T-helper 2 cell treated with Interferon-gamma antibody and Interleukin-4, amounts not matched to agents 5 μg/mL and 100 μg/mL, for 36 hours (primary cell): ENCODE measurements at places on chromosomes 7 and 10.

GRCh38 chr10:59538623-59539022 lies 171.0 kb downstream of the SLC16A9 start:
- DNase-seq: no peak

GRCh38 chr10:114577133-114577532 lies 80.9 kb downstream of the ABLIM1 start:
- no peak for DNase-seq

DNA sequence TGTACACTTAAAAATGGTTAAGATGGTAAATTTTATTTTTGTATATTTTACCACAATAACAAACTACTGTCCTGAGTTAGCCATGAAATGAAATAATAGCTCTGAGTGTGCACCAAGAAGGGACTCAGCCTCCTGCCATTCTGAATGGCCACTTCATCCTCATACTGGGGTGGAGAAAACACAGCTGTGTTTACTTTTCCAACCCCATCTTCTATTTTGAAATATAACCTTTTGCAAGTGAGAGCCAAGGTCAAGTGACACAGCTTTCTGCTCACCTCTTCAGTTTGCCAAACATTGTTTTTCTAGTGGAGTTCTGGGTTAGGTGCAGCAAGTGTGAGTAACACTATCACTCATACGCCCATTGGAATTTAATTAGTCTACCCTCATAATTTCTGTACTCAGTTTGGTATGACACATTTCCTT lies 107.4 kb upstream of the GLCCI1 start:
- DNase-seq: no peak

DNA sequence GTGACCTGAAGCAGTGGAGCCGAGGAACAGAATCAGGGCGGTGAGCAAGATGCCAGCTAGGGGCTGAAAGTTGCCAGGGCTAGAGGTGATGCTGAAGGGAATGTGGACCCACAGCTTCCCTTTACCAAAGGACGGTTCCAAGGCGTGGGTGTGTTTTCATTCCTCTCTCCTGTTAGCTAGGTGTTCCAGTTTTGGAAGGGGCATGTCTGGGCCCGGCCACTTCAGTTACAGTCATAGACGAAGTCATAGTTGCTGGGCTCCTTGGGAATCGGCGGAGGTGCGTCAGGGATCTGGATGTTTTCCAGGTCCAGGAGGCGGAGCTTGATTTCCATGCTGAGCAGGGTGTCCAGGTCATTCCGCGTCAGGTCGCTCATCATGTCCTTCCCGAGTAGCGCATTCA lies 131.0 kb upstream of the AOAH start:
- DNase-seq: no peak

GRCh38 chr7:37915438-37915837 lies 1.2 kb downstream of the SFRP4 start:
- no peak for DNase-seq

DNA sequence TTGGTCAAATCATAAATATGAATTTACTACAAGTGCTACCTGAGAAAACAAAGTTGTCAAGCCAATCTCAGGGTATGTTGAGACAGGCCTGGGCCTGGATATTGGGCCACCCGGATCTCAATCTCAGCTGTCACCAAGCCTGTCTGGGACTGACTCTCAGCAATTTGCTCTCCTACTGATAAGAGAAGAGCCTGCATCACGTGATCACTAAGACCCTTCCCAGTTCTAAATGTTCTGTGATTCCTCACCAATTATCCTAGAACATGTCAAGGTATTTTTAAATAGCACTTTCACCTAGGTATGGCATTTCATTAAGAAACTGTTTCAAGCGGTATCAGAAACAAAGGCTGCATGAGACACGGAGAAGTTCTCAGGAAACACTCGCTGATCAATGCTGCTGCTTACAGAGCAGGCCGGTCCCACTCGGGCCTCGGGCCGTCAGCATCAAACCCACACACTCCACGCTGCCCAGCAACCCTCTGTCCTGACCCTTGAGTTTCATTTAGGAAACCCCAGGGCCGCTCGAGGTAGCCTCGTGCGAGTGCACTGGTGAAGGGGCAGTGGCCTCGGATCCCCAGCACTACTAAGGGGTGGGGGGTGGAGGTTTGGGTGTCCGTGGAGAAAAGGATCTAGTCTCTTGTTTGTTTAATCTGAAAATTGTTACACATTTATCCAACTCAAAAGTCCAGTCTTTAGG lies 4.1 kb downstream of the KLF6 start:
- no peak for DNase-seq

- DNase-seq: no peak
Observed at GRCh38 chr10:78413076-78414055, 379.7 kb downstream of the RPS24 start.
